Spinal cord (tissue), 10 donors: ENCODE measurements at places on chromosomes 3 and 15. TPM values are rescaled to one million over a fixed set of nuclear protein-coding genes. Genes with fewer than 3 reads are reported as not detected.

Gene SCG5
- total RNA-seq, result 115 TPM

Gene SPATA12
- not detected for total RNA-seq

Gene GOLGA6L7
- not detected for total RNA-seq

Gene PDZRN3
- 83.6 TPM for total RNA-seq

Gene DPP8
- total RNA-seq, result 106 TPM
